Hypothalamus (tissue), 51 donors: ENCODE measurements at places on chromosomes 6 and 20.

- DNase-seq, result no peak
Observed at GRCh38 chr6:128513878-128514277, 6.5 kb downstream of the PTPRK start.

- no peak for DNase-seq
Observed at GRCh38 chr6:31412506-31412905, 9.1 kb downstream of the MICA start.

DNA sequence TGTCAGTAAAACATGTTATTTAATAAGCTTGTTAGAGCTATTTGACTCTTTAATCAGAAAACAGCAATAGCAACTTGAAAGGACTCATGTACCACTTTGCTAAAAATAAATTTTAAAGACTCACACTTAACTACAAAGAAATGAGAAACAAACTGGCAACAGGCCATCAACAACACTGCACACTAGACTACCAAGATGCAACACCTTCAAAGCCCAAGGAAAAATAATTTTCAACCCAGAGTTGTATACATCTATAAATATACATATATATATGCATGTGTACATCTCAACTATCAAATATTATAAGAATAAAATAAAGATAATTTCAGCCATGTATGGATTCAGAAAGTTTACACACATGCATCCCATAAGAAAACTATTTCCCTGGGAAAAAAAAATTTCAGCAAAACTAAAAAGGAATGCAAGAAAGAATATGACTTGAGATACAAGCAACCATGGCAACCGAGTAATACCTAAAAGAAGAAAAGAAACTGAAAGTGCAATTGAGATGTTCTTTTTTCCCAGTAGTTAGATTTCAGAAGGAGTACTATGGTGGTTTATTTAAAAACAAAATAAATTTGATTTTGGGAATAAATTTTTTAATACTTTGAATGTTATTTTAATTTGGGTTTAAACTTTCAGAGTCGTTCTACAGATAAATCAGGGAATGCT is 303.8 kb downstream of the UBE3D start:
- no peak for DNase-seq

DNA sequence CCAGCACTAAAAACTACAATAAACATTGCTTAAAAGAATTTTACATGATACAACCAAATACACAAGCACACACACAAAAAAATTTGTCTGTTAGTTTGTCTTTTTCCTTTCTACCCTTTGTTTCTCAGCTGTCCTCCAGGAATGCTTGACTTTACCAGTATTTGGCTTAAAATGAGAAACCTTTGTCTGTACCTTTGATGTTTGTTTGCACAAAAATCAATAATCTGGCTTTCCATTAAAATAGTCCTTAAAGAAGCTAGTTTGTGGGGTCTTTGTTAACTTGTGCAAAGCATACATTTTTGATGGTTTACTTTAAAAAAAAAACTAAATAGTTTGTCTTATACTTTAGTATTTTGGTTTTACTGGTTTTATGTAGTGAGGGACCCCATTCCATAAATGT is 49.3 kb downstream of the RPRD1B start:
- no peak for DNase-seq

DNA sequence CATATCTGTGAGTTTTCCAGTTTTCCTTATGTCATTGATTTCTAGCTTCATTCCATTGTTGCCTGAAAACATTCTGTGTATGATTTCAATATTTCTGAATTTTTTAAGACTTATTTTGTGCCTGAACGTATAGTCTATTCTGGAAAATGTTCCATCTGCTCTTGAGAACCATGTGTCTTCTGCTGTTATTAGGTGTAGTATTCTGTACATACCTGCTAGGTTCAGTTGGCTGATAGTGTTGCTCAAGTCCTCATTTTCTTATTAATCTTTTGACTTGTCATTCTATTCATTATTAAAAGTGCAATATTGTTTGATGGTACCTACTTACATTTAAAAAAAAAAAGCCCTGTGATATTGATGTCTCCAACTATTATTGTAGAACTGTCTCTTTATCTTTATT is 869.8 kb upstream of the MAN1A1 start:
- no peak for DNase-seq
